Diencephalon (tissue), 1 donor: ENCODE measurements at places on chromosomes 5 and 9. TPM values are rescaled to one million over a fixed set of nuclear protein-coding genes. Genes with fewer than 3 reads are reported as not detected.

Gene PCDHGA6
- total RNA-seq = 11.3 TPM

Gene SLC23A1
- 0.69 TPM for total RNA-seq

Gene LTC4S
- 2.1 TPM for total RNA-seq

Gene DMAC1
- total RNA-seq = 30.0 TPM

Gene SCGB3A2
- not detected for total RNA-seq

Gene FIBCD1
- total RNA-seq = 2.1 TPM

Gene GPR150
- total RNA-seq = 0.23 TPM

Gene CYLC2
- total RNA-seq = not detected
